ENCODE measurements at places on chromosomes 11 and 22.

DNA sequence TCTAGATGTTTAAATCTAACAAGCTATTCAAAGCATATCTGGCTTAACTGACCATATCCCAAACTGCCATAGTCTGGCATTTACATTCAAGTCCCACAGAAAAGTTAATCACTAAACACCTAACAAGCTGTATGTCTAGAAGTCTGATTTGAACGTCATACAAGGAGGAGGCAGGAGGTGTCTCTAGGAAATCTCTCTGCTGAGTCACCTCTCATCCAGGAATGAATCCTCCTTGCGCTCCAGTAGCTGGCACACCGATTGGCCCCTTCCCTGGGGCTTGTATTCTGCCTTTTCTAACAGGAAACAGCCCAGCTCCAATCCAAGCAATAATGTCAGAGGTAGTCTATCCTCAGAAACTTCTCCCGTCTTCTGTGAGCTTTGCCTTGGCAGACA lies 31.8 kb downstream of the FEZ1 start:
- no peak for DNase-seq

DNA sequence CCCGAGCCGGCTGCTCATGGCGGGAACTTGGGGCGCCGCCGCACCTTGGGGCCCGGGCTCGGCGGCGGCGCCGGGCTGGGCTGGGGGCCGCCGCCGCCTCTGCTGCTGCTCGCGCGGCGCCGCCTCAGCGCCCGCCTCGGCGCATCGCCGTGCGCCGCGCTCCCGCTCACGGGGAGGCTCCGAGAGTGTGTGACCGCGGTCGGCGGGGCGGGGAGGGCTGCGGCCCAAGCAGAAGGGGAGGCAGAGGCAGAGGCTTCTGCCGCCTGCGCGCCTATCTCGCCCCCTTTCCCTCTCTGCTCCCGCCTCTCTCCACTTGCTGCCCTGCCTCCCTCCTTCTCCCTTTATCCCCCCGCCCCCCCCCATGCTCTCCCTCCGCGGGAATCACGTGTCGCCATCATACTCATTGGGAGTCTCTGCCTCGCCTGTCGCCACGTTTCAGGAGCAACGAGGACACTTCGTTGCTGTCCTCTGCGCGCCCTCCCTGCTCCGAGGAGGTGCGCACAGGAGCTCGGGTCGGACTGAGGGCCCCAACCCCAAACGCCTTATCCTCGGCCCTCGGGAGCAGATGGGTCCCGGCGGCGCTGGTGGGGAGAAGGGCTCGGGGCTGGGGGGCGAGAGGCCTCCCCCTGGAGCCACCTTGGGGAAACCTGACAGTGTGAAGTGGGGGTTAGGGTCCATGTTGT lies at the start of gene GUCY1A2:
Gene GUCY1A2 (minus strand): TSS at position 258 of the 683 bp plus-strand sequence. CDS start 421 bp downstream, outside the sequence.
- DNase-seq: peak; percentile 49

DNA sequence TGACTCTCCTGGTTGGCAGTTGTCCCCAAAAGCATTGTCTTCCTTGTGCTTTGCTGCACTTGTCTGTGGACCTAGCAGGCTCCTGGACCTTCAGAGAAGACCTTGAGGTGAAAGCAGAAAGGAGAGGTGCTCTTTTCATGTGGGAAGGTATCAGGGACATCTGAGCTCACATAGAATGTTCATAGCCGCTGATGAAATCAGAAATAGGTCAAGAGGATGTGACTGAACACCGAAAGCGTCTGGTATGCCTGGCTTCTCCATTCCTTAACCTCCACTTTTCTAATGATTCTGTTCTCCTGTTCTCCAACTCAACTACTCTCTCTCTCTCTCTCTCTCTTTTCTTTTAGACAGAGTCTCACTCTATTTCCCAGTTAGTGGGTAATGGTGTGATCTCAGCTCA lies 6.2 kb upstream of the CUL5 start:
- no peak for DNase-seq

- no peak for DNase-seq
Observed at GRCh38 chr11:58503361-58503856, 4.5 kb downstream of the OR5B21 start.

DNA sequence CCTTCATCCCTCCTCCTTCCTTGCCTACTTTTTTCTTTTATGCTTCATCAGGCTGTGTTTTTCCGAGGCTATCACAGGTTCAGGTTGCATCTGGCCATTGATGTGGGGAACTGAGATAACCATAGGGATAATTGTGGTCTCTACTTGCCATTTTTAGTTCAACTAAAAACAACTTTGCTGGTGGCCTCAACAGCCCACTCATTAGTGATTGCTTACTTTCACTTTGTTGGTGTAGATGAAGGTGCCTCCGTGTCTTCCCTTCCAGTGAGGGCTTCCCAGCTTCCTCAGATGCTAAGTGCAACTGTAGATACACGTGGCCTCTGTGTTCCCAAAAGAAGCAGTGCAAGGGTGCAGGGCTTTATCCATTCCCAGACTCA lies 35.0 kb downstream of the KCNJ1 start:
- no peak for DNase-seq

DNA sequence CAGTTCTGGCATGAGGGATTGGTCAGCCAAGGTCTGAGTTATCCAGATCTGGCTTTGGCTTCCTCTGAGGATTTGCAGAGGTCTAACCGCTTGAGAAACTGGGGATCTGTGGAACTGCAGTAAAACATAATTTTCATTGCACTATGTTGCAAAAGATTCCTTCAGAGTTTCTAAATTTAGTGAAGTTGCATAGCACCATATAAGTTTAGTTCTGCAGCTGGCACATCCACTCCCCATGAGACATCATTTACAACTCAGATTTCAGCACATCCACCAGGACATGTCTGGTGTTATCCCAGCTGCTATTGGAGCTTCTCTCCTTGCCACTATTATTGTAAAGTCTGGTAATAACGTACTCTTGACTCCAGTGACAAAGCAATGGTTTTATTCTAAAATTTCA lies 181.5 kb downstream of the CWF19L2 start:
- no peak for DNase-seq

DNA sequence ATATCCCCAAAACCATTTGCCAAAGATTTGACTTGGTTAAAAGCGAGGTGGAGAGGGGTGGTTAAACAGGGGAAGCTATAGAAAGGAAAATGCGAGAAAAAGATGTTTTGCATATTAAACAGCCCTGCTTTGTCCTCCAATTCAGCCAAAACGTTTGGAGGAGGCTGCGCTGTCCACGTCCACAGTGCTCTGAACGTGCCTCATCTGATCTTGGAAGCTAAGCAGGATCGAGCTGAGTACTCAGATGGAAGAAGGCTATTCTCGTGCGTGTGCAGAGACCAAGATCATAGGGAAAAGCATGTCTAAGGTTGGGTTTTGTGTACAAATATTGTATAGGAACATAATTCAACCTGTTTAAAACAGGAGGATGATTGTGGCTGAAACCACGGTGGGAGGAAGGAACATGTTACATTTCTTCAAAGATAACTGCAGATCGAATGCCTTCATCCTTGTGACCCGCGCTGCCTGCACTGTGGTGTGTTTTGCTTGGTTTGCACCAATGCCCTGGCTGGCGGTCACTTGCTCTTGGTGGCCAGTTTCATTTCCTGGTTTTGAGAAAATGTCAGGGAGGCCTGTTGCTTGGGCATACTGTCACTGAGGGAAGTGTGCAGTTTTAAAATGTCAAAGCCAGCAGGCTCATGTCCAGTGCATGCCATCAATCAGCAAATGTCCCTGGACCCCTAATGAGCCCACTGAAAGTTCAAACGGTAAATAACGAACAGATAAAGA lies 40.4 kb downstream of the FLI1 start:
- DNase-seq: no peak

DNA sequence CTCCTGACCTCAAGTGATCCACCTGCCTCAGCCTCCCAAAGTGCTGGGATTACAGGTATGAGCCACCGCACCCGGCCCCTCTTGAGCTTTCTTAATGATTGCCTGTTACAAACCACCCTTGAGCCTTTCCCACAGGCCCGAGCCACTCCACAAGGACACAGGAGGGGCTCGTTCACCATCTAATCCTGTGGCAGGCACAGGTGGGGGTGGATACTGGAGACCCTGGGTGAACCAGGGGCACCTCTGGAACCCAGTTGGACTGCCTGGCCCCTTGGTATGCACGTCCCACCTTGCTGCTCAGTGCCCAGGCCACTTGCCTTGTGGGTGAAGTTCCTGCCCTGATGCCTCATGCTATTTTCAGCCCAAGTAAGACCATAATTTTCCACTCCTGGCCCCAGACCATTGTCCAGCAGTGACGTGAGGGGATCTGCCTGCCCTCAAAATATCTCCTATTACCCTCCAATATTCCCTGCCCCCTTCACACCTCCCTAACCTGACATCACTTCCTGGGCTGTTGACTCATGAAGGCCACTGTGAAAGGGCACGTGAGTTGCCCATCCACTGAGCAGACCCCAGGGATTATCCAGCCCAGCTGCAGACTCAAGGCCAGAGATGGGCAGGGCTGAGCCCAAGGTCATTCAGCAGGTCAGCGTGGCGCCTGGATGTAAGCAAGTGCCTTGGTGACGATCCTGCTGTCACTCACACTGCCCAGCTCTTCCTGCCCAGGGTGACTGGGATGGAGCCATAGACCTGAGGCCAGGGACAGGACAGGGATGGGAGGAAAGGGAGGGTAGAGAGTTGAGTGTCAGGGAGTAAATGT lies 19.6 kb downstream of the P2RY2 start:
- DNase-seq: no peak

GRCh38 chr11:72445423-72445822 lies 11.1 kb upstream of the CLPB start:
- DNase-seq: no peak

- no peak for DNase-seq
Observed at GRCh38 chr22:30201945-30202344, 44.6 kb downstream of the LIF start.

- DNase-seq: no peak
Observed at GRCh38 chr11:58924230-58924629, 15.1 kb upstream of the GLYATL1 start.

Data from C1 segment of cervical spinal cord (tissue), 14 donors.